MCF 10A (cell line): ENCODE measurements at places on chromosomes 6 and 20. TPM values are rescaled to one million over a fixed set of nuclear protein-coding genes. Genes with fewer than 3 reads are reported as not detected.

- H3K27me3 ChIP-seq, result no peaks in the 10 kb centered on the region
- no peak overlapping the region for H3K4me3 ChIP-seq
- peaks cover 6% of the 10 kb centered on the region for H3K36me3 ChIP-seq
- DNase-seq, result no peak
- H3K27ac ChIP-seq, result no peak overlapping the region
- peaks cover 13% of the 10 kb centered on the region for H3K4me1 ChIP-seq
Observed at GRCh38 chr6:45647341-45648261, 269.9 kb upstream of the SUPT3H start.

DNA sequence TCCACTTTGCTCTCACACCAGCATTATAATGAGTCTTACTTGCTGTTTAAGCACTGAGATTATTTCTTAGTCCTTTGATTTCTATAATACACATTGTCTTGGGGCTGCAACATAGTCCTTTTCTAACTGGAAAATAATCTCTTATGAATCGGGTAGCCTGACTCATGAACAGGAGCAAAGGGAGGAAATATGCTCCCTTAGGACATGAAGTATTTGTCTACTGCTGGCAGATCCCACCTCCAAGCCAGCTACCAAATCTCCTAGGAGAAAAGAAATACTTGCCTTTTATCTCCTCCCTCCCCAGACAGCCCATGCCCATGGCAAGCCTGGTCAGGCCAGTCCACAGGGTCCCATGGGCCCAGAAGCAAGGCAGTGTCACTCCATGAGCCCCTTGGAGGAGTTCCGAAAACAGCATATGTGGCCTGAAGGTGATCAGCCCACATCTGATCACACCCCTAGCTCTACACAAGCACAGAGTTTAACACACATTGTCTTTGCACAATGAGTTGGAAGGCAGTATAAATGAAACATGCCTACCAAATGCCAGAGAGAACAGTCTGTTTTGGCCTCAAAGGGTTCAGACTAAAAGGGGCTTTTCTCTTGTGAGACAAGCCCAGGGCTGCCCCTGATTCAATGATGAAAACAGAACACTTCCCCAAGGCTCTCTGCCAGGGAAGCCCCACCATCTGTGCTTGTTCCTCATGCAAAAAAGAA, 37.1 kb upstream of the SLC4A11 start:
- peaks cover 32% of the 10 kb centered on the region for H3K36me3 ChIP-seq
- no peaks in the 10 kb centered on the region for H3K4me1 ChIP-seq
- no peak overlapping the region for H3K4me3 ChIP-seq
- H3K27me3 ChIP-seq, result no peaks in the 10 kb centered on the region
- no peak overlapping the region for H3K27ac ChIP-seq

DNA sequence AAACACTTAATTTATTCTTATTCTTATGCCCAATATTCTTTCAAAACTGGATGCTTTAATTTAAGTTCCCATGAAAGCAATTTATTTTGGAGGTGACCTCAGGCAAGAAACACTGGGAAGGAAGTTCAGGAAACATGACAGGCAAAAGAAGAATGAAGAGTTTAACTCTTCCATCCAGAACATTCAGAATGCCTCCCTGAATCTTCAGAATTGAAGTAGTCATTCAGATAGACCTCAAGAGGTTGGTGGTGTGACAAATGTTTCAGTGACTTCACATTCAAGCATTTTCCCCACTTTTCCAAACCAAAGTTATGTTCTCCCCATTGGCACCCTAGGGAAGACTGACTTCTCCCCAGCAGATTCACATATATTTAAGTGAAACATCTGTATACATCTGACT, 110.5 kb downstream of the HAO1 start:
- H3K36me3 ChIP-seq, result no peaks in the 10 kb centered on the region
- no peak overlapping the region for H3K27ac ChIP-seq
- no peaks in the 10 kb centered on the region for H3K4me1 ChIP-seq
- H3K27me3 ChIP-seq, result no peaks in the 10 kb centered on the region
- H3K4me3 ChIP-seq, result no peak overlapping the region
- DNase-seq, result no peak

GRCh38 chr20:21102603-21103311, 3.4 kb downstream of the LINC00237 start:
- H3K27ac ChIP-seq, result no peak overlapping the region
- no peaks in the 10 kb centered on the region for H3K4me1 ChIP-seq
- no peaks in the 10 kb centered on the region for H3K36me3 ChIP-seq
- peaks cover 9% of the 10 kb centered on the region for H3K27me3 ChIP-seq
- DNase-seq, result no peak

DNA sequence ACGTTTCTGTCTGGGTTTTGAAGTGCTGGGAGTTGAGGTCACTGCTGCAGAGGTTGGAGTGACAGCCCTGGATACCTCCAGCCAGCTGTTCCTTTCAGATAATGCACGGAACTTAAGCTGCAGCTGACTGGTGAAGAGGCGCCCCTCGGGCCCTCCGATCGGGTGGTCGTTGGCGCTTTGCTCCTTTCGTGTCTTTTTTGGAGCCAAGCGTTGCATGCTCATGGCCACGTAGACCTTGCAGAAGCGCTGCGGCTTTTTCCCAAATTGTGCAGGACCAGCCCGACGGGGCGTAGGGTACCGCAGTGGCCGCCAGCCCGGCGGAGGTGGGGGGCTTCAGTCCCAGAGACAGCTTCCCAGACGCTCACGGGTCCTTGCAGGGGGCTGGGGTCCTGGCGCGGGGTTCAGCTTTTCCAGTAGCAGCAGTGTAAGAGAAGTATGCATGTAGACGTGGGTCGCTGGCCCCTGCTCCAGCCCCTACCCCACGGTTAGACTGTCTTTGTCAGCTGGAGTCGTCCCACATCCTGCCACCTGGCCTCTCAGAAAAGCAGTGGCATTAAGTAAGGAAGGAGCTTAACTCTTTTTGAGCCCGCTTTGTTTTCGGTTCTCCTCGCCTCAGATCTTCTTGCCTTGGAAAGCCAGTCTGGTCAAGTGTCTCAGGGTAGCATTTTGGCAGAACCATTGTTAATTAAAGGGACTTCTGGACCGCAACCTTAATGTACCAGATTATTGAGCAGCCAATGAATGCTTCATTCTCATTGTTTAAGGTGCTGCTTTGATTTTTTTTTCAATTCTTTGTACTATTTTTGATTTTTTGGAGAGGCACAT, 838 bp downstream of the TNFAIP3 start:
- peaks cover 19% of the 10 kb centered on the region for H3K4me1 ChIP-seq
- H3K27ac ChIP-seq, result peak overlapping the region; percentile 89
- H3K27me3 ChIP-seq, result no peaks in the 10 kb centered on the region
- peak; percentile 36 for DNase-seq
- H3K4me3 ChIP-seq, result peak overlapping the region; percentile 72

GRCh38 chr6:137006056-137006455, 38.7 kb downstream of the IL20RA start:
- no peaks in the 10 kb centered on the region for H3K36me3 ChIP-seq
- no peak overlapping the region for H3K4me3 ChIP-seq
- H3K27me3 ChIP-seq, result no peaks in the 10 kb centered on the region
- H3K27ac ChIP-seq, result no peak overlapping the region
- DNase-seq, result no peak

GRCh38 chr20:6103301-6103700, 19.5 kb downstream of the FERMT1 start:
- H3K4me1 ChIP-seq, result peaks cover 4% of the 10 kb centered on the region
- peak overlapping the region; percentile 63 for H3K27ac ChIP-seq
- no peaks in the 10 kb centered on the region for H3K27me3 ChIP-seq

DNA sequence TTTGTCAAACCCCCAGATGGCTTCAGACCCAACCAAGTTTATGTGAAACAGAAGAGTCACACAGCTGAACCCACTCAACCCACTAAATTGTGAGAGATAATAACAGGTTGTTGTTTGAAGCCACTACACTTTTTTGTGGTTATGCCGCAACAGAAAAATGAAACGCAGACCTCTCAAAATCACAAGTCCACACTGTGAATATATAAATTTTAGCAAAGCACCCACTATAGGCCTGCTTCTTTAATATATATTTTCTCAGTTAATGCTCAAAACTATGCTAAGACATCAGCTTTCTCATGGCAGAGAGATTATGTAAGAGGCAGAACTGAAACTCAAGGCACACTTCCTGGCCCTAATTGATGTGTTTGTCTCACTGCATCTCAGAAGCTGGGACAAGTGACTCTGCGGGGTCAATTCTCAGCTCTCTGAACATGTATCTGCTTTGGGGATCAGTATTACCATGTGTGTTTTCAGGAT, 27.7 kb downstream of the MAP3K5 start:
- H3K27me3 ChIP-seq, result no peaks in the 10 kb centered on the region
- no peak overlapping the region for H3K27ac ChIP-seq
- H3K4me1 ChIP-seq, result peaks cover 32% of the 10 kb centered on the region
- no peak overlapping the region for H3K4me3 ChIP-seq
- no peak for DNase-seq

DNA sequence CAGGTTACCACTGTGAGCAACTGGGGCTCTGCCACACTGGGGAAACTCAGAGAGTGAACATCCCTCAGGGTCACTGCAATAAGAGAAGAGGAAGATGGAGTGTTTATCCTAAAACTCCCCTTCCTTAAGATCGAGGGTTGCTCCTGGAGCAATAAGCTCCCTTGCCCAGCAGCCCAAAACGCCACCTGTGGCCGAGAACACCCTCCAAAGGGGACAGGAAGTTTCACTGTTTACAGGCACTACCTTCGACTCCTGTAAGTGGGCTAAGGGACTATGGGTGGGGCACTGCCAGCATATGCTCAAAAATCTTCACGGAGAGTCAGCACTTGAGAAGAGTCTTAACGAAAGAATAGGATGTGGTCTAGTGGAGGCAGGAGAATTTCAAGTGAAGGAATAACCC, 132.5 kb downstream of the FAXC start:
- H3K27me3 ChIP-seq, result peaks cover 25% of the 10 kb centered on the region
- DNase-seq, result no peak
- H3K27ac ChIP-seq, result no peak overlapping the region

- peak overlapping the region; percentile 90 for H3K27ac ChIP-seq
- peaks cover 35% of the 10 kb centered on the region for H3K36me3 ChIP-seq
- no peaks in the 10 kb centered on the region for H3K4me1 ChIP-seq
- H3K27me3 ChIP-seq, result no peaks in the 10 kb centered on the region
Observed at GRCh38 chr20:5974531-5974930, 24.1 kb downstream of the MCM8 start.

DNA sequence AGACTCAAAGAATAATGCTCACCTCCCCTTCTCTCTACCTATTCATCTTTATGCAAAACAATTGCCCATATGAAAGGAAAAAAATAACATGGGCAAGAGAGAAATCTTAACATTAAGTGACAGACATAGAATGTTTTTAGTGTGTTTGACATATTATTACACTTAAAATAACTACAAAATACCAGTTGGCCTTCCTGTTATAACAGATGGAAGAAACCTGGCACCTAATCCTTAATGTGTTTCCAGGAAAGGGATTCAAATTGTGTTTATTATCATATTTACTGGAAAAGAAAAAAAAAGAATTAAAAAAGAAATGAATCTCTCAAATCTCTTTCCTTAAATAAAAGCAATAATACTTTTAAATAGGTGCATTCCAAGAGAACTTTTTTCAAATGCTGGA, 158.6 kb downstream of the LAMP5 start:
- no peak for DNase-seq
- H3K36me3 ChIP-seq, result no peaks in the 10 kb centered on the region
- no peaks in the 10 kb centered on the region for H3K27me3 ChIP-seq

DNA sequence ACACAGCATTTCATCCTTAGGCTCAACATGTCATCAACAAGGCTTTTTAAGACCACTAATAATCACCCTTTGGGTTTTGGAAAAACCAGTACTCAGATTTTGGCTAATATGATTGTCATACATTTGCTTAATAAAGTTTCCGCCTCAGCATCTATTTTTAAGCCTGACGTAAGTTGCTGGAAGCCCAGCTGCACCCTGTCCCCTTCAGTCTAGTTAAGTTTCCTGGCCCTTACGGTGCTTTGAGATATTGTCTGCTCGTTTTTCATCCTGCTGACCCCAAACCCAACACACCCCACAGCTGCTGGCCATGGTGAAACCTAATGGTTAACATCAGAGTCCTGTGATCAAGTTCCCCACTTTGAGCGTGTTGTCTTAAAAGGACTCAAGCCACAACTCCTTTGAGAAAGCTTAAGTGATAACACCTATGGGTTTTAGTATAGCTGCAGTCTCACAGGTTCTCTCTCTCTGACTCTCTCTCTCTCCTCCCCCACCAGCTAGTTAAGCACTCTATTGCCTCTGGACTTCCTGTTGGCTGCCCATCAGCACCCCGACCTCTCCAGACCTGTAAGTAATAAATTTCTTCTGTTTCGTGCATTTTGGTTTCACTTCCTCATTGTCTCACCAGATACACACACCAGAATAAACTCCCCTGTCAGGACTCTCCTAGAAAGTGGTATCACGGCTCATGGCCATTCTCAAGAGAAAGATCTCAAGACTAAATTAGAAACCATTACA, 802.0 kb downstream of the C6orf118 start:
- no peaks in the 10 kb centered on the region for H3K27me3 ChIP-seq
- no peak overlapping the region for H3K27ac ChIP-seq
- H3K4me1 ChIP-seq, result peaks cover 17% of the 10 kb centered on the region
- peak; percentile 7 for DNase-seq
- no peaks in the 10 kb centered on the region for H3K36me3 ChIP-seq

DNA sequence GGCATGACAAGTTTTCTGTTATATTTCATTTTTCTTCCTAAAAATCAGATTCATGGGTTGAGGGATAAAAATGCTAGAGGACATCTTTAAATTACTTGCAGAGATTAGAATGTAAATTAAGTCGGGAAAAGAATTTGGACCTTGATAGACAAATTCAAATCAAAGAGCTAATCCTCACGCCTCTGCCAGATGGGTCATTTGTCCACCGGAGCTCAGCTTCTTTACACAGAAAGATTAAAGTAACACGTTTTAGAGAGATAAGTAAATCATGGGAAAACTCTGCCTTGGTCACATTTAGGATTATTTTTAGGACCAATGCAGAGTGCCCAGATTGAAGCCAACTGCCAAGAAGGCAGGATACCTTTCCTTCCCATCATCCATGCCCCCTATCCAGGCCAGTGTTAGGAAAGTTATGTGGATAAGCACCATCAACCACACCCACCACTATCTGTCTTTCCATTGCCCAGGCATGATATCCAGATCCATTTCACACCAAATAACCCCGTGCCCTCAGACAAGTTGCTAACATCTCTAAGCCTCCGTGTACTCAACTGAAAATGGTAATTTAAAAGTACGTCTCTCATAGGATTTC, 397.4 kb upstream of the PLCB4 start:
- H3K4me3 ChIP-seq, result no peak overlapping the region
- no peak for DNase-seq
- H3K27ac ChIP-seq, result no peak overlapping the region
- H3K4me1 ChIP-seq, result no peaks in the 10 kb centered on the region

- no peaks in the 10 kb centered on the region for H3K36me3 ChIP-seq
- DNase-seq, result no peak
- H3K4me1 ChIP-seq, result no peaks in the 10 kb centered on the region
- H3K27me3 ChIP-seq, result no peaks in the 10 kb centered on the region
- H3K27ac ChIP-seq, result no peak overlapping the region
Observed at GRCh38 chr6:38345586-38345985, 294.1 kb downstream of the BTBD9 start.

- H3K4me1 ChIP-seq, result peaks cover 7% of the 10 kb centered on the region
- no peak overlapping the region for H3K27ac ChIP-seq
- H3K27me3 ChIP-seq, result no peaks in the 10 kb centered on the region
- H3K4me3 ChIP-seq, result no peak overlapping the region
- no peaks in the 10 kb centered on the region for H3K36me3 ChIP-seq
Observed at GRCh38 chr6:66226109-66226508, 519.1 kb upstream of the EYS start.

The TBCC gene
- 13.7 and 19.4 TPM in 2 replicates for total RNA-seq

The FLOT1 gene
- total RNA-seq, result 61.8 and 73.7 TPM in 2 replicates

The SNPH gene
- 2.2 and 2.6 TPM in 2 replicates for total RNA-seq

The EDN3 gene
- not detected in 2 replicates for total RNA-seq

The PTCRA gene
- not detected in 2 replicates for total RNA-seq

The MUC21 gene
- total RNA-seq, result not detected in 2 replicates

The LY6G6D gene
- total RNA-seq, result not detected in 2 replicates
